Activated T-cell treated with anti-CD3 and anti-CD28 coated beads for 24 hours (primary cell): ENCODE measurements at places on chromosomes 7 and 10.

GRCh38 chr10:129950676-129951075, 13.4 kb downstream of the EBF3 start:
- no peak for DNase-seq

- no peak for DNase-seq
These were observed 170.6 kb downstream of the LCOR start for GRCh38 chr10:97002670-97003069.

DNA sequence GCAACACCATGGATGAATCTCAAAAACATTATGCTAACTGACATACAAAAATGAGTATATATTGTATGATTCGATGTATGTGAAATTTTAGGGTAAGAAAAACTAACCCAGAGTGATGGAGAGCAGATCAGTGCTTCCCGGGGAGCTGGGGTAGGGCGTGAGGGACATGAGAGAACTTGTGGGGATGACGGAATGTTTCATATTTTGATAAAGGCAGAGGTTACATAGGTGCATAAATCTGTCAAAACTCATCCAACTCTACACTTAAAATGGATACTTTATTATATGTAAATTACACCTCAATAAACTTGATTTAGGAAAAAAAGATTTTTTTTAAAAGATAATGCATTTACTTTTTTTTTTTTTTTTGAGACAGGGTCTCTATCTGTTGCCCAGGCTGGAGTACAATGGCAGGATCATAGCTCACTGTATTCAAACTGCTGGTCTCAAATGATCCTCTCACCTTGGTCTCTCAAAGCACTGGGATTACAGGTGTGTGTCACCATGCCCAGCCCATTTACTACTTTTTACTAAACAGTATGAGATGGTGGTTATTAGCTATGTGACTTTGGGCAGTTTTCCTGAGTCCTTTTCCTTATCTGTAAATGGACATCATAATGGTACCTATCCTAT, 13.7 kb downstream of the RHEB start:
- no peak for DNase-seq

GRCh38 chr7:144818511-144818910, 17.3 kb downstream of the TPK1 start:
- peak; percentile 28 for DNase-seq

DNA sequence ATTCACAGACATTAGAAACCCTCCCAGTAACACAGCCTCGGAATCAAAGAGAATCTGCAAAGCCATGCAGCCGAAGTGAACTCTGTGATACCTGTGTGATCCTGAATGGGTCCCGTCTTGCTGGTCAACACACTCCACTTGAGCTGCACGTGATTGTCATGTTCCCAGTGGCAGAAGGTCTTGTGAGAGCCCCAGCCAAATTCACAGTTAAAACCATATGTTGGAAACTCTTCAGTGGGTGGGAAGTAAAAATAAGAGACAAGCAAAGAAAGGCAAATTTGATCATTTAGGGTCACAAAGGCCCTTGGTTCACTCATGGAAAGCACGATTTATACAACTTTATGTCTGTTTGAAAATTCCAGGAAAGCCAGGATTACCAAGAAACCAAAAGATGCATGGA, 142.3 kb downstream of the NRP1 start:
- DNase-seq: no peak

GRCh38 chr10:24208661-24209431, at the start of gene KIAA1217:
KIAA1217 (plus strand) TSS chr10:24209138; CDS start chr10:24209194, 56 bp downstream.
- no peak for DNase-seq

DNA sequence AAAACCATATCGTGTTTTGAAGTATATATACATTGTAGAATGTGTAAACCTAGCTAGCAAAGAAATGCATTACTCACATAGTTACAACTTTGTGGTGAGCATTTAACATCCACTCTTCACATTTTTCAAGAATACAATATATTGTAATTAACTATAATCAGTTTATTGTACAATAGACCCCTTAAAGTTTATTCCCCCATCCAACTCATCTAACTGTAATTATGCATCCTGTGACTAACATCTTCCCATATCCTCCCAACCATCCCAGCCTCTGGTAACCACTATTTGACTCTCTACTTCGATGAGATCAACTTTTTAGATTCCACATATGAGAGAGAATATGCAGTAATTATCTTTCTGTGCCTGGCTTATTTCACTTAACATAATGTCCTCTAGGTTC, 526.4 kb downstream of the KIF20B start:
- DNase-seq: no peak

DNA sequence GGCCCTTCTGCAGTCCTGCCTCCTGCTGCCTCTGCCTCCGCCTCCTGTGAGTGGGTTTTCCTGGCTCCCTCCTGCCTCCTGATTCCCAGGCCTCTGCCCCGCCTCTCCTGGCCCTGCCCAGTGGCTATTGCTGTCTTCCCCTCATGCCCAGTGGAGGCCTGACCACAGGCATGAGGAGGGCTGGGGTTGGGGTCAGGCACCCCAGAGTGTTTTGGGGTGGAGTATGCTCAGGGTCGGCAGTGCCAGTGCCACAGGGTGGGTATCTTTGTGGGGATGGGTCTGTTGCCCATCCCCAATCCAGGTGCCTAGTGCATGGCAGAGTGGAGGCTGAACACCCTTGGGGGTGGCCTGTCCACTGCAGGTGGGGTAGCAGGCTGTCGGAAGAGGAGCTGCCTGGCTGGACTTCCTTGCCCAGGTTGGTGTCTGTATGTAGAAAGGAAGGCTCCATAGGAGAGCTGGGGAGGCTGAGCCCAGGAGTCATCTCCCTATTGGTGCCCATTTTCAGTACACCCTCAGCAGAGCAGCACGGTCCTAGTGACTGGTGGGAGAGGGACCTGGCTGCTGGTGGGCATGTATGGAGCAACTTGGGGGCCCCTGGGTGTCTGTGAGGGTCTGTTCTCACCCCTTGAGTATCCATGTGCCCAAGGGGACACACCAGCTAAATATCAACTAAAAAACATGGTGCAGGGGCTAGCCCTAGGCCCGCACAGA, 62.2 kb downstream of the ARHGAP22 start:
- DNase-seq: no peak

- DNase-seq: no peak
These were observed 37.4 kb upstream of the CALD1 start for GRCh38 chr7:134741907-134742635.

GRCh38 chr7:131244259-131244852, 83.3 kb upstream of the MKLN1 start:
- DNase-seq: peak; percentile 4

GRCh38 chr7:25842201-25842733, 309.7 kb upstream of the NFE2L3 start:
- DNase-seq: no peak

DNA sequence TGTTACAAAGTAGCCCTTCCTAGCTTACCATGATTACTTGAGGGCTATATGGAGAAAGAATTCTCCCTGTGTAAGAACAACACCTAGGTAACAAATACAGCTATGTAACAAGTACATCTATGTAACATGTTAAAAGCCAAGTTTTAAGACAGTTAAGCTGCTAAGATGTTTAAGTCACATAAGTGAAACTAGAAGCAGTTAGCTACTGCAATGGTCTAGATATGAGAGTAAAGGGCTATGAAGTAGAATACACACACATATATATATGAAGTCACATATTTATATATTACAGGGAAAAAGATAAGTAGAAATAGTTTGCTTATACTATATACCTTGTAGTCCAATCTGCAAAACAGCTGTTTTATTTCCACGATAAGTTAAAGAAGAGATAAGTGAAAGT, 14.4 kb downstream of the POT1 start:
- DNase-seq: no peak

DNA sequence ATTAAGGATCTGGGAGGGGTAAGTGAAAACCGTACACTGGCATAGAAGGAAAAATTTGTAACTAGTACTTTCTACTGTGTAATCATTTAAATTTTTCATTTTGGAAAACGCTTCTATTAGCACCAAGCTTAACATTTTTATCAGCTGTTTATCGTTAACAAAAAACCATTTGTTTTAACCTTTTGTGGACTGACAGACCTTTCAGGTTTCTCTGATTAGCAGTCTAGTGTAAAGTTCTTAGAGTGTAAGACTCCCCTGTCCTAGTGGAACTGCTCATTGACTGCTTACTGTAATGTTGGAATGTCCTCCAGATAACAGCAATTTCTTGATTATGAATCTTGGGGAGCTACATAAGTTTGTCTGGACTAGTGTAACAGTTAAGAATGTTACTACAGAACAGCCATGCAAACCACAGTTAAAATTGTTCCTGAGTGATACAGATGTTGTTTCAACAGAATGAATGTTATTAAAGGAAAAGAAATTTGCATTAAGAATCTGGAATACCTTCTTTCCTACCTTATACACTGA, 2.0 kb downstream of the DBF4 start:
- no peak for DNase-seq

- no peak for DNase-seq
These were observed 12.8 kb upstream of the FFAR4 start for GRCh38 chr10:93553482-93554315.

DNA sequence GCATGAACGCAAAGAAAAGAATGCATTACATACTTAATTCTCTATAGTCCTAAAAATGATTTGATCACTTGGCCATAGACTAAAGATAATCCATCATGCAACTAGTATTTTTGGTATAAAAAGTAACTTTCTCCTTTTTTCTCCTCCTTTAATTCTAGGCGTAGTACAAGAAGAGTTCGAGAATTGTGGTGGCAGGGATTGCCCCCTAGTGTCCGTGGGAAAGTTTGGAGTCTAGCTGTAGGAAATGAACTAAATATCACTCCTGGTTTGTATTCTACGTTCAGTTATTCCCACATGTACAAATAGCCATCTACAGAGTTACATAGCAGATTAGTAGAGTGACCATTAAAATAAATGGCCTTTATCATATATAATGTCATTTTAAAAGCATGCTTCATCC, 45.5 kb upstream of the HELLS start:
- no peak for DNase-seq

DNA sequence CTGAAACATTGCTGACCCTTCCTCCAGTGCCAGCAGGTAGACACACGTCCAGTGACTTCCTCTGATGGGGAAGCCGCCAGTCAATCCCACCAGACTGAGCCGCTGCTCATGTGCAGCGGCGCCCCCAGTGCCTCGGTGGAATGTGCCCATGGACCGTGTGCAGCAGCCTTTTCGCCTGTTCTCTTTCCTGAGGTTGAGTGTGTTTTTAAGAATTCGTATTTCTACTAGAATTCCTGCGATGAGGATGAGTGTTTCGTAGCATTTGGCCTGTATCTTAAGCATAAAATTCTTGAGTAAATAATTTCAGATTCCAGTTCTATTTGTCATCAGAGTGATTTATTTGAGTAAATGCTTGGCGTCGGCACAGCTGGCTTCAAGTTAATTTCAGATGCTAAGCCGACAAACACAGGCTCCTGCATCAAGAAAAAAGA, 35.4 kb downstream of the BNIP3 start:
- no peak for DNase-seq

GRCh38 chr10:75916906-75917305, 485.5 kb downstream of the LRMDA start:
- no peak for DNase-seq

DNA sequence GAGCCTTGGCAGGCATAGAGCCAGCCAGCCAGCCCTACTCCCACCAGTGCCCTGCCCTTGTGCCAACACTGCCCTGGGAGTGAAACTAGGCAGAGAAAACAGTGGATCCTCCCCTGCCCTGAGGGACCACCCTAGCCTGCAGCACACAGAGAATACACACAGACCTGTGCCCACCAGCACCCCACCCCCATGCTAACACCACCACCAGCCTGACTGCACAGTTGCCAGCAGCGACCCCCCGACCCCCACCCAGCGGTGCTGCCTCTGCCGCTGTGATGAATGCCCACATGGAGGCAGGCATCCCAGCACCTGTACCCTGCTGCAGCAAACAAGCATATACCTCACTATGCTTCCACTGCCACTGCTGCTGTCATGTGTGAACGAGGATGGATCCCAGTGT, 9.4 kb upstream of the MIOS start:
- DNase-seq: no peak

DNA sequence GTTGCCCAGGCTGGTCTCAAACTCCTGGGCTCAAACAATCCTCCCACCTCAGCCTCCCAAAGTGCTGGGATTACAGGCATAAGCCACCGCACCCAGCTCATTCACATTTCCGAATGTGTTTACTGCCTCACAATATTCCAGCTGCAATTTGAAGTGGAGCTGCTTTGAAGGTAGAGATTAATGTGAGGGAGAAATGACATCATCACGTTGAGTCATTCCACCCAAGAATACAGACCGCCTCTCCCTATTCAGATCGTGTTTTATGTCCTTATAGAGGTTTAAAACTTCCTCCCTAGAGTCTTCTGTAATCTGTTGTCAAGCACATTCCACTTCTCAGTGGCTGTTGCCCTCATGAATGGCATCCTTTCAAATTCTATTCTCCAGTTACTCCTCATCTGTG, 100.4 kb upstream of the PDGFA start:
- DNase-seq: no peak

DNA sequence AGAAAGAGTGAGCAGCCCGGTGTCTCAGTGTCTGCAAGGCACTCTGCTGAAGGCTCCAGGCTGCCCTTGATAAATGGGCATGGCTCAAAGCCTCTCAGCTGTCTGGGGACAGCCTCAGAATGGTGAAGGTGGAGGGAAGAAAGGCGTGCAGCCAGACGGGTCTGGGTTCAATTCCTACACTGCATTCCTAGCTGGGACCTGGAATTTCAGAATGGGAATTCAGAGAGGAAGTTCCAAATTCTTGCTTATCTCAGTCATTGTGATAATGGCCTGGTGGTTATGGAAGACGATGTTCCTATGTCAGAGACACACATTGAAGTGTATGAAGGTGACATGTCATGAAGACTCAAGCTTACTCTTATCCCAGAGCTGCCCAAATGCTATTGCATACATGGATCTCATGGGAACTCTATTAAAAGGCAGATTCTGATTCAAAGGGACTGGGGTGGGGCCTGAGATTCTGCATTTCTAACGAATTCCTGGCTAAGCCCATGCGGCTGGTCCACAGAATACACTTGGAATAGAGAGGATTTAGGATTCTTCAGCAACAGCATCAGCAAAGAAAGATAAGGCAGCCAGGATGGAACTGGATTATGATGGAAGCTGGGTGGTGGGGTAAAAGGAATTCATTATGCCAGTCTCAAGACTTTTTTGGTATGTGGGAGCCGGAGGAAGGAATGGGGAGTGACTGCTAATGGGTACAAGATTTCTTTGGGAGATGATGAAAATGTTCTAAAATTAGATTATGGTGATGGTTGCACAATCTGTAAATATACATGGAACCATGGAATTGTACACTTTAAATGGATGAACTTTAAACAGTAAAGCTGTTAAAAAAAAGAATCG, 82.6 kb upstream of the ZMIZ1 start:
- DNase-seq: no peak

- DNase-seq: no peak
These were observed 99.1 kb downstream of the UNCX start for GRCh38 chr7:1331561-1332467.
